ENCODE measurements at places on chromosomes 12 and 14.

DNA sequence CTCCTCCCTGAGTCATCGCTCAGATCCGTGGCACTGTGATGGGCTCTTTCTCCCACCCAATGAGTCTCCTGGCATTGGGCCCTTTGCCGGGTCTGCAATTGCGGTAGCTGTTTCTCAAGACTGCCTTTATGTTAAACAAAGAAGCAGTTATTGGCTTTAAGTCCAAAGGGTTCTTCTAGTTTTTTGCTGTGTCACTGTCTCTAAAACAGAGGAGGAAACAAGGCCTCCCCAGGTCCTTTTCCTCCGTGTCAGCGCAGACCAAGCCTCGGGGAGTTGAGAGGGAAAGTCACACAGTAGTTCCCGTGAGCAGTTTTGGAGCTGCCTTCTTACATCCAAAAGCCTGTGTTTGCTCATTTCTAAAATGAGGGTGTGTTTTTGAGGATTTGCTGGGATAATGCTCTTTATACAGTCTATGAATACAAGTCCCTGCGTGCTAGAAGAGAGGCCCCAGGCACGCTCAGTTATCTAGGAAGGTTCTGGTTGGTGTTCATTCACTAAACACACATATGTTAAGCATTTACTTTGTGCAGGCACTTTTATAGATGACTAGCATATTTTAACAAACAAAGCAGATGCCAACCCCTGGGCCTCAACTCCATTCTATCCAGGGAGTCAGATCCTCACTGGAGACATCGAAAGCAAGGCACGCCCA is 126.0 kb upstream of the PZP start:
- DNase-seq, result no peak

- DNase-seq, result no peak
Observed at GRCh38 chr14:100708425-100709288, 18.0 kb upstream of the DLK1 start.

DNA sequence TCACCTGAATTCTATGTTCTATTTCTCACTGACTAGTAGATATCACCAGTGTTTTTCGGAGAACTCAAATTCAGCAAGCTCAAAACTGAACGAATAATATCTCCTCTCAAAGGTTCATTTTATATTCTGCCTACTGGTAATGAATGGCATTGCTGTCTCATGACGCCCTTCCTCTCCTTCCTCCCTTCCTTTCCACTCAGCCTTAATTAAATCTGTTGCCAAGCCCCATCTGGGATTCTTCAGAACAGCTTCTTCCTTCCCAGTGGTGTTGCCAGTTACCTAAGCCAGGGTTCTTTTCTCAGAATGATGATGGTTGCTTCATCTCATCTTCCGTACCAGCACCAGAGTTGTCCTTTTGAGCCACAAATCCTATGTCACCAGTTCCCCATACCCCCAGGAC is 143.2 kb downstream of the SYNE2 start:
- no peak for DNase-seq

DNA sequence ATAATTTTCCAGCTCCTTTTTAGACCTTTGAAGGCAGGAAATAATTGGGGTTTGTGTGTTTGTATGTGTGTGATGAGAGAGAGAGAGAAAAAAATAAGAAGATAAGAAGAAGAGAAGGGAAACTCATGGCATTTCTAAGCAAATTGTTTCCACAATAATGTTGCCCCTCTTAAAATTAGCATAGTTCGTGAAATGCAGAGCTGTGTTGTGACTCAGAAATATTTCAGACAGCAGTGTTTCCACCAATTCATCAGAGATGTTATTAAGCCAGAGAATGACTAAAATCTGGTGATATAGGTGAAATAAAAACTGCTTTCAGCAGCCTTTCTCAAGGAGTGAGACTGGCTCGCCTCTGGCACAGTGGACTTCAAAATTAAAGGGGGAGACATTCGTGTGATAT is 65.9 kb upstream of the ARHGAP5 start:
- no peak for DNase-seq

- DNase-seq, result no peak
Observed at GRCh38 chr12:70196811-70197281, 46.4 kb upstream of the CNOT2 start.

DNA sequence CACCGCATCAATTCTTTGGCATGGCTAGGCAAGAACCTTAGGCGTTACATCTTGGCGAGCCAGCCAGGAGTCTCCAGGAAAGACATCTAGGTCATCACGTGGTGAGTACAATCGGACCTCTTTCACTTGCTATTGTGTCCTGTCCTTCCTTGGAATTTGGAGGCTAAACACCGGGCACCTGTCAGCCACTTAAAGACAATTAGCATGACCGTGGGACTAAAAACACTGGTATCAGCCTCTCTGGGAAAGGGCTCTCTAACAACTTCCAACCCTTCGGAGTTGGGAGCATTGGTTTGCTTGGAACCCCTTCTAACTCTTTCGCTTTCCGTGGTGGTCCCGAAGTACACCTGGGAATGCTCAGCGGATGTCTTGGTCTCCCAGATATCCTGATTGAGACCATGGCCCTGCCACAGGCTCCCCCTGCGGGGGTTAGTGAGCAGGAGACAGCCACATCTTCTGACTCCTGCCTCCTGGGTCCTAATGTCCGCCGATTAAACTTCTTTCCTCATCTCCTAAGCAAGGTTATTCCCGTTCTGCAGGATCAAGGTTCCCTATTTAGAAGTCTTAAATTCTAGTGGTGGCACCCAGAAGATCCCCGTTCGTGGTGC is 971.7 kb downstream of the FSCB start:
- DNase-seq, result no peak

- DNase-seq, result no peak
Observed at GRCh38 chr14:67532998-67533753, at the start of gene PLEKHH1. Gene PLEKHH1 (plus strand): TSS chr14:67533290. CDS start chr14:67541868, 8,578 bp downstream.

DNA sequence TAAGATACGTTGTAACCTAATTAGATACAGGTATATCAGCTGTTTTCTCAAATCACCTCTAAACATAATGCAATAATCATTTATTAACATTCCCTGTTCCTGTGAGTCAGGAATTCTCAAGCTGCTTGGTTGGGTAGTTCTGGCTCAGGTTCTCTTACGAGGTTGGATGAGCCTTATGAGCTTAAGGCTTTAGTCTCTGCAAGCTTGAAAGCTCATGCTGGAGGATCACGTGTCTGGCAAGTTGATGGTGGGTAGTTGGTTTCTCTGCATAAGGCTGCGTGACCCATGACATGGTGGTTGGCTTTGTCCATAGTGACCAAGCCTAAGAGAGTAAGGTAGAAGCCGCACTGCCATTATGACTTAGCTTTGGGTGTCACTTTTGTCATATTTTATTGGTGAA is 62.0 kb downstream of the PLEKHA5 start:
- DNase-seq, result no peak

GRCh38 chr14:90426663-90427062 is 29.8 kb downstream of the CALM1 start:
- DNase-seq, result no peak

DNA sequence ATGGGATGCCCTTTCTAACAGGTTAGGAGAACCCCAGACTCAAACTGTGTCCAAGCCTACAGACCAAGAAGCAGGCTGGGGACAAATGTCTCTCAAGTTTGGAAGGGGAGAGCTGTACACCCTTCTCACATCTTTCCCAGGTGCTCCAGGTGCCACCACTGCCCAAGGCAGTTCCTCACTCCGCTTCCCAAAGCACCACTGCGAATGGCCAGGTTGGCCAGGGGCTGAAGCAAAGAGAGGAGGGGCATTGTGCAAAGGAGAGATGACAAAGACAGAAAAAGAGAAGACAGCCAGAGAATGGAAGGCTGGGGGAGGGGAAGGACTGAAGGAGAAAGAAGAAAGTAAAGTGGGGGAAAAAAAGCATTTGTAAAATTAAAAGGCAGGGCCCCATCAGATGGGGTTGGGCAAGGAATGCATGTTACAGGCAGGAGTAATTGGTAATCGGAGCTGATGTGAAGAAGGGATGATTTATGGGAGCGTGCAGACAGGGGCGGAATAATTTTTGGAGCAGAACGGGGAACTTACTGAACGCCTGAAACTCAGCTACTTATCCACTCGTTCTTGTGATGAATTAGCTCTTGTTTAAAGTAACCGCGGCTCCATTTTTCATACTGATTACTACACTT is 165.8 kb downstream of the ESRRB start:
- DNase-seq, result no peak

- peak; percentile 25 for DNase-seq
Observed at GRCh38 chr12:131642101-131642540, 68.8 kb upstream of the SFSWAP start.

DNA sequence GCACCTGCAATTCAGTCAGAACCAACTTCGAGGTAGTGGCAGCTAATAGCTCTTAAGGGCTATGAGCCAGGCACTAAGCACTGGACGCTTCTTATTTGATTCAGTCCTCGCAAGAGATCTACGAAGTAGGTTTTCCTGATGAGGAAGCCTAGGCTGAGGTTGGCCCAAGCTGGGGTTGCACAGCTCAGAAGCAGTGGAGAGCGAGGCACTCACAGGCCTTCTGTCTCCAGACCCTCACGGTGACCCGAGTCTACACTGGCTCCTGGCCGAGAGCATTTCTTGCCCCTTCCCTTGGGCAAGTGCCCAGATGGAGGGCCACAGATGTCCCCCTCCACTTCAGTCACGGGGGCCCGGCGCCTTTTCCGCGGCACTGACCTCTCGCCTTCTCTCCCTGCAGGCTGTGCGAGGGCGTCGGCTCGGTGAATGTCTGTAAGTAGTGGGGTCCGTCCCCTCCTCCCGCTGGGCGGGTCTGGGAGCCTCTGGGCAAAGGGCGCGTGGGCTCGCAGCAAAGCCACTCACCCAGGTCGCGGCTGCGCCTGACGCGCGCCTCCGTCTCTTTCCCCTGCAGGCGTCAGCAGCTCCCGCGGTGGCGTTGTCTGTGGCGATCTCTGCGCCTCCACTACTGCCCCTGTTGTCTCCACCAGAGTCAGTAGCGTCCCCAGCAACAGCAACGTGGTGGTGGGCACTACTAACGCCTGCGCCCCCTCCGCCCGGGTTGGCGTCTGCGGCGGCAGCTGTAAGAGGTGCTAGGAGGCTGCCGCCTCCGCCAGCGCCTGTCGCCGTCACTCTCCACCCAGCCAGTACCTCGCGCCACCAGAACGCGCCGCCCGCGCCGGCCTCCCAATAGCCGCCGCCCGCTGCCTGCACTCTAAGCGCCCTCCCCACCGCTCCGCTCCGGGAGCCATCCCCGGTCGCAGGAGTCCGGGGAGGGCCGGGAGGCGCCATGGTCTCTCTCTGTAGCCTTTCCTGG is 13.1 kb downstream of the KRT83 start:
- DNase-seq, result no peak

DNA sequence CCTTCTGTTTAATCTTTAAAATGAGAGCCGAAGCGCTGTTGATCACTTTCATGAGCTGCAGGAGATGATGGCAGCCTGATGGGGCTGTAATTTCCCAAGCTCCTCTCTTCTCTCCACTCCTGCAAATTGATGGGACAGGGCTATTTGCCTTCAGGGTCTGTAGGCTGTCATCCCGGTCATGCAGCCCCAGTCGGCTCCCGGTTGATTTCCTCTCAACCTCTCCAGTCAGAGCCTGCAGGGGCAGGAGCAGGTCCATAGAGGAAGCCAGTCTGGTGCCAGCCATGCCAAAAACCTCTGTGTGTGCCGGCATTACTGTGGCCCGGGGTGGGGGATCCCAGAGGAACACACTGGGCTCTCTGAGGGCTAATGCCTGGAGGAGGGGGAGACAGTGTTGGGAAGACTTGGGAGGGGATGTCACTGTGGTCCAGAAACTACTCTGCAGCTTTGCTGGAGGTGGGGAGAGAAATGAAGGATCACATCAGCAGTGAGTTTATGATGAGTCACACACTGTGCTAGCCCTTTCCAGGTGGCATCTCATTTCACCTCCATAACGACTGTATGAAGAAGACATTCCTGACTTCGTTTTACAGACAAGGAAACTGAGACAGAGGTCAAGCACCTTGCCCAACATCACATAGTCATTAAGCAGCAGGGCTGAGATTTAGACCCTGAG is 46.5 kb upstream of the PRIMA1 start:
- DNase-seq, result no peak

GRCh38 chr14:76117789-76118484 is 33.8 kb upstream of the GPATCH2L start:
- DNase-seq, result no peak

- DNase-seq, result no peak
Observed at GRCh38 chr12:22658214-22658613, 33.2 kb downstream of the ETNK1 start.

DNA sequence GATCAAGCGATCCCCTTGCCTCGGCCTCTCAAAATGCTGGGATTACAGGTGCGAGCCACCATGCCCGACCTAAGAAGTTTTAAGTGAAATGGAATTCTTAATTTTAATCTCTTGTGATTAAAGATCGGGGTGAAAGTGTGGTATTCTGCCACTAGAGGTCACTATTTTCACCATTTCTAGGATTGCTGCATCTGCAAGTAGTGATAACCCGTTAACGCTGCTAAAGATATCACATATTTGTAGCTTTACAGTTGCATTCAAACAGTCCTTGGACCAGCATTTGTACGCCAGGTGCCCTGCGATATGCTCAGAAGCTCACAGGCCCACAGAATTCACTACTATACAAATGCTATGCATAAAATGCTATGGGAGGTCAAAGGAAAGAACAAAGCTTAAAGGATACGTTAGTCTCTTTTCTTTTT is 19.3 kb downstream of the CCDC62 start:
- peak; percentile 33 for DNase-seq

- DNase-seq, result no peak
Observed at GRCh38 chr12:62868820-62869219, 66.1 kb downstream of the PPM1H start.

GRCh38 chr12:125140279-125141209 is 75.3 kb downstream of the AACS start:
- no peak for DNase-seq

DNA sequence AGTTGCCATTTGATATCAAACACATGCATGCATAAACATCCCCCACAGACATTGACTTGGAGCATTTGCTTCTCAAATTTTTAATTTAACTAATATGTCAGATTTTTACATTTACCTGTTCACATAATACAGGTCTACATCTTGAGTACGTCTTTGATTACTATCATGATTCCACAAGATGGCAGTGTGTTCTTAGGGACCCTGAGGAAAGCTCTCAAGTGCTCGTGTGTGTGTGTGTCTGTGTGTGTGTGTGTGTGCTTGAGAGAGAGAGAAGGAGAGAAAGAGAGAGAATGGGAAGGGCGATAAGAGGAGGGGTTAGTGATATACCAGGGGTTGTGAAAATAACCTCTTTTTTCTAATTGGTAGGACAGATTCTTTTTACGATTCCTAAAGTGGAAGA is 167.1 kb upstream of the OR4E1 start:
- no peak for DNase-seq

DNA sequence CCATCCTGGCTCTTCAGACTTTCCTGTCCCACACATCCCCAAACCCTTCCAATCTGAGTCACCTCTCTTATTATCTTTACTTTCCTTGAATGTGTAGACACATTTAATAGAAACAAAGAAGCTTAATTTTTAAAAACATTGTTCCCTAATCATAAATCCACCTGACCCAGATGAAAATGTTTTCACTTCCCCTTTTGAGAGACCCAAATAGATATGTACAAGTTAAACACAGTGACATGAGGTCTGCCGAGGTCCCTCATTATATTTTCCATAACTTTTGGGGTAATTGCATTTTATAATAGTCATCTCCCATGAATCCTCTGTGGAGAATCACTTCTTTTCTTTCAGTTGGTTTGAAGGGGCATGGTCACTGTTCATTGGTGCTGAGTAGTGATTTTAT is 191.1 kb downstream of the GRIN2B start:
- no peak for DNase-seq
